ENCODE measurements at places on chromosomes 1 and 21.
A peak's percentile ranks its signal among the peaks of the same experiment; 100 is the strongest.

DNA sequence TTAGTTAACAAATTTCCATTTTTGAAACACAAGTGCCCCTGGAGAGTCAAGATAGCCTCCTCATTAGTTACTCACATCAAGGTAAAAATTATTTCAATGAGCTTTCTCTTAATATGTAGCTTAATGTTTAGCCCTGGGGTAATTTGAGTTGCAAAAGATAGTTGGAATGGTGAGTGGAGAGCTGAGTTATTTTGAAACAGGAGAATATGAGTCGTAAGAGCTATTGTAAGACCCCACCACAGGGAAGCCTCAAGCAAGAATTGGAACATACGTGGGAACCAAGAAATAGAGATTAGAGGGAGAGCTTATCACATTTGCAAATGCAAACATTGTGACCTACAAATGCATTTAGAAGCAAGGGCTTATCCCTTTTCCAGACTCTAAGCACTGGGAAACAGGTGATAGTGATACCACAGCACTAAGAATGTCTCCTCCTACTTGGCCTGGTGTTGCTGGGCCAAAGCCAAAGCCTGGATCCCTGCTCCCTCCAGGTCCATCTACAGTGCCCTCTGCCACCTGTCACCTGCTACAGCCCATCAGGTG lies 635.1 kb downstream of the PTPRC start:
- DNase-seq: peak; percentile 45

DNA sequence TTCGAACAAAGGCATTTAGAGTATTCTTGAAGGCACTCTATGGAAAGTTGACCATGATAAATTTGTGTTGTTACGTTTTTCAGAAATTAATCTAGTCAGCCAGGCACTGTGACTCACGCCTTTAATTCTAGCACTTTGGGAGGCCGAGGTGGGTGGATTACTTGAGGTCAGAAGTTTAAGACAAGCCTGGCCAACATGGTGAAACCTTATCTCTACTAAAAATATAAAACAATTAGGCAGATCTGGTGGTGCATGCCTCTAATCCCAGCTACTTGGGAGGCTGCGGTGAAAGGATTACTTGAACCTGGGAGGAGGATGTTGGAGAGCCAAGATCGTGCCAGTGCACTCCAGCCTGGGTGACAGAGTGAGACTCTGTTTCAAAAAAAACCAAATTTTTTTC lies 130.6 kb upstream of the BRINP3 start:
- no peak for DNase-seq

GRCh38 chr1:229368347-229368746 lies 25.5 kb upstream of the CCSAP start:
- DNase-seq: no peak

- no peak for DNase-seq
Observed at GRCh38 chr1:53691326-53691725, 47.6 kb downstream of the GLIS1 start.

DNA sequence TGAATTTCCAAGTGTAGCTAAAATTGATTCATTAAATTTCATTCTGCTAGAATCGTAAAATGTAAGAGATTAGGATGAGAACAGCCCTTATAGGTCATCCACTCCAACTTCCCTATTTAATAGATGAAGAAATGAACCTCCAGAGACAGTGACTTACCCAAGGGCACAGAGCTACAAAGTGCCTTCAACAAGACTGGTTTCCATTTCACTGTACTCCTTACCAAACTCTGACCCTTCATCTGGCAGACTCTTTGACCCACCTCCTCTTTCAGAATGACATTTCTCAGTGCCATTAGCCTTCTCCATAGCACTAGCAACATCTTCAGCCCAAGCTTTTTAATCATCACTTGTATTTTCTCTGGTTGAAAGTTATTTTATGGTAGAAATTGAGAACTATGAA lies 161.3 kb downstream of the NEK7 start:
- no peak for DNase-seq

GRCh38 chr1:151133018-151133806 lies 13.2 kb downstream of the SEMA6C start:
- DNase-seq: no peak

DNA sequence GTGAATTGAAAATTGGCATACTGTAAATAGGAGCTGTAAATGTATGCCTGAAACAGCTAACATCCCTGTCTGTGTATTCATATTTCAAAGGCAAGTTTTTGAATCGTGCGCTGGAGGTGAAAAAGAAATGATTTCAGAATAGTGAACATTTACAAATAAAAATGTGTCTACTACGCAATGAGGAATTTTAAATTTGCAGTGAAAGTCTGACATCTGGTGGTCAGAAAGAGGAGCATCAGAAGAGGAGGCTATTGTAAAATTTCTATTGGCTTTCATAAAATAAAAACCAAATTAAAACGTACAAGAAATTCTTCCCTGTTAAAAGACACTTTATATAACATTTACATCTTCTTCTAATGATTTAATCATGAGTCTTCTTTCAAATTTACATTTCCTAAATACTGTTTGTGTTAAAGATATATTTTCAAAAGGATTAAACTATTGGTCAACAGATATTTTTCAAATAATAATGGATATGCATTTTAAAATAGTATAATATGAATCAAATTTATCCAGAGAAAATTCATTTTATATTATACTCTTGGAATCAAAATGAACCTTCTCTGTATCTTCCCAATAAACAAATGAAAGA lies 113.7 kb upstream of the RRP15 start:
- DNase-seq: peak; percentile 49

GRCh38 chr1:240199758-240200645 lies 108.3 kb downstream of the FMN2 start:
- no peak for DNase-seq

GRCh38 chr1:8721679-8722324 lies 95.6 kb downstream of the RERE start:
- DNase-seq: no peak

DNA sequence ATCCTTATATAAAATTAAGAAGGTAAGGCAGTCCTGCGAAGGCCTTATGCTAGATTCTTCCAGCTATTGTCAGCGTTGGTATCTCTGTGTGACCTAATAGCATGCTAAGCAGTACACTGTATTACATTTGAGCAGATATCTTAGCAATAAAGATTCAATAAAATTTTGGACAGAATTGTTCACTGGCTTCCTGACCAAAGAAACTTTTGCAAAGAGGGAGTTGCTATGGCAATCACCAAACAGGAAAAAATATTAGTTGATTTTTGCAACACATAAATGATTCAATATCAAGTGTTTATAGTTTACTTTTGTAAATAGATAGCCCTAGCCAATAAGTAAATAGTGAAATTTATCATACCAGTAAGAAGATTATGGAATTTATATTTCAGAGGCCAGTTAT lies 31.0 kb upstream of the PLEKHO1 start:
- DNase-seq: no peak

GRCh38 chr1:226638608-226639007 lies 90.0 kb downstream of the STUM start:
- no peak for DNase-seq

GRCh38 chr21:45064618-45065399 lies 9.6 kb upstream of the ADARB1 start:
- no peak for DNase-seq

- no peak for DNase-seq
Observed at GRCh38 chr1:38360807-38361206, 314.2 kb upstream of the POU3F1 start.

DNA sequence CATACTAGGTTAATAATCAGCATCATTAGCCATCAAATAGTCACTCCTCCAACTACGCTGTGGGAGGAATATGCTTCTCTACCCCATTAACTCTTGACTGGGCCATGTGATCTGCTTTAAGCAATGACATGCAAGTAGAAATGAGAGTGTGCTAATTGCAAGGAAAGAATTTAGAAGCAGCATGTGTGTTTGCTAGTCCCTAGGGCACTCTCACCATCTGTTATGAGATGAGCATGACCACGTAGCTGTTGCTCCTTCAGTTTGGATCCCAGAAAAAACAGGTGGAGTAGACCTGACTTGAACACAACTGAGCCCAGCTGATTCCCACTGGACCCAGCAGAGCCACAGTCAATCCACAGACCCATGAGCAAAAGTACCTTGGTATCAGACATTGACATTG lies 19.7 kb upstream of the RGS7 start:
- DNase-seq: no peak

DNA sequence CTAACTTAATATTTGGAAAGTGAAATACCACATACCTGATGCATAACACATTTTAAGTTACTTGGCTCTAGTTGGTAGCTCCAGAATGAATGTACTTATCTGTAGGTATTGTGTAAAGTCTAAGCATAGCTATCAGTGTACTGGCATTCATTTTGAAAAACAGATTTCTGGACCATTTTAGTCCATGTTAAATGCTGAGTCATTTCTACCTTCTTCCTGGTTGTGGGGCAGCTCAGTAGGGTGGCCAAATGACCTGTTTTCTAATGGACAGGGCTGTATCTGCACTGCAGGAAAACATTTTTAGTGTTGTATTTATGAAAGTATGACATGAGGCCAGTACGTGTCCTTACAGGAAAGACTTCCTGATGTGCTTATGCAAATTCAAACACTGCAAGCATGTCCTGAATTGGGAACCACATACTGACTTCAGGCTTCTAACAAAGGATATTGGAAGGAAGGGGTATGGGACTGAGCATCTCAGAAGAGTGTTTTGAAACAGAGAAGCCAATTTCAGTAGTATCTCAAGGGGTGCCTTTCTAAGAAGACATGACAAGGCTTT lies 300.3 kb upstream of the B3GALT2 start:
- peak; percentile 30 for DNase-seq

DNA sequence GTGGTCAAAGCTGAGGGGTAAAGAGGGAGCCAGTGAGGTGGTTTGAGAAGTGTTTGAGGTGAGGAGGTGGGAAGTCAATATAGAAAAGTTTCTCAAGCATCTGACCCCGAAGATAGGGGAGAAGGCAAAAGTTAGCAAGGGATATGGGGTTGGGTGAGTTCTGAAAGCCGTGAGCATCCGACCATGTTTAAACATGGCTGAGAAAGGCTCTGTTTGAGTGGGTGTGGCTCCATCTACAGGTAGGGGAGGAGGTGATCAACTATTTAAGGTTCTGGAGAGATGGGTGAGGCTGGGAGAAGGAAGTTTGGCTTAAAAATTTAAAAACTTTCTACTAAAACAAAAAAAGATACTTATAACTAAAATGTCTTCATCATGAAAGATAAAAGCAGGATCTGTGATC lies 273.8 kb downstream of the KCNJ6 start:
- peak; percentile 36 for DNase-seq

DNA sequence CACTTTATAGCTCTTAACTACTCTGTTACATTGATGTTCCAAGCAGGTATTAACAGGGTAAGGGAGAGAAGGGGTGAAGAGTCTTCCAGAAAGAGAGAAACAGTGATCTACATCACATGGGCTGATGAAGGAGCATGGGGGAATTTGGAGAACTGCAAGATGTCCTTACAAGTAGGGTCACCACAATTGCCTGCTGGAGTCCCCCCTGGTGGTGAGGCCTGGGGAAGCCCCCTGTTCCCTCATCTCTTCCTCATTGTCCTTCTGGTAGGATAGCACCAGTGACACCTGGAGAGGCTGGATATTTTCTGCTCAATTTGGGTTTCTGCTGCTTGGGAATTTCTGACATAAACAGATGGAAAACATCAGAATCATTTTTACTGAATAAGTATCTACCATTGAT lies 126.6 kb downstream of the RUNX1 start:
- no peak for DNase-seq

DNA sequence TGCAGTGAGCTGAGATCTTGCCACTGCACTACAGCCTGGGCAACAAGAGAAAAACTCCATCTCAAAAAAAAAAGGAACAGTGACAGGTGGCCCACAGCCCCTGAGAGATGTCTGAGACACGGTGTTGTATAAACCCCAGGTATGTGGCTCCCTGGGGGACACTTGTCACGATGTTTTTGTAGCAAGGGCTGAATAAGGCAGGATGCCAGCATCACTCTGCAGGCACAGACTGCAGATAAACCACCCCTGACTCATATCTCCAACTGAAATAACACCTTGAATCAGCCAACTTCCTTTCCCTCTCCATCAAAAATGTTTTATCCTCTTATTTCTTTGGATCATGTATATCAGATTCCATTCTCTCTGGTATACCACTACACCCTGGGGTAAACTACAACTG lies 52.5 kb downstream of the NMNAT2 start:
- DNase-seq: peak; percentile 47

DNA sequence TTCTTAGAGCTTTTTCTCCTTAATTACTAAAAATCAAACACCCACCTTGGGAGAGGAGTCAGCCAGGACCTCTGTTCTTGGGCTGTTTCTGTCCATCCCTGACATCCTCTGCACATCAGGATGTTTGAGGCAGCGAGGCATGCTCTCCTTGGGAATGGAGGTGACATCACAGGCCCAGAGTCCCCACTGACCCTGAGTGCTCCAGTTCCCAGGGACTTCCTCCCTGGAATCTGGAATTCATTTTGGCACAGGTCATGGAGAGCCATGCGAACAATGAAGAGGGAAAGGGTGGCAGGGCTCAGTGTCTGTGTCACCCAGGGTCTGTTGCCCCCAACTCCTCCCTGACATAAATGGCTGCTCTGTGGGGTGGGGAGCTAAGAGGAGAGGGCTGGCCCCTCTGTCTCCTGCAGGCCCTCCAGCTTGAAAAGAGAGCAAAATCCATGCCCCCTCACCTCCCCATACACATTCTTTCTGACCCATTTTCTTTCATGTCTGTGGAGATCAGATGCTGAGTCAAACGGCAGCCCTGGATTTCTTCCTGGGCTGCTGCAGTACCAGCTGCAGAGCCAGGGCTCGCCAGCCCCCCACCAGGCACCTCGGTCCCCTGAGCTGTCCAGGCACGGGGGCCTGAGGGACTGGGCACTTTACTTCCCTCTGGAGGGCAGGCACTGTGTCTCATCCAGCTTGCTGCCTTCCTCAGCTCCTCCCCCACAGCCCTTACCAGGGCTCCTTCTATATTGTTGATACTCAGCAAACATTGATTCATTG lies 102.0 kb downstream of the NMNAT2 start:
- no peak for DNase-seq

GRCh38 chr1:231938711-231939110 lies 312.1 kb downstream of the DISC1 start:
- DNase-seq: no peak

DNA sequence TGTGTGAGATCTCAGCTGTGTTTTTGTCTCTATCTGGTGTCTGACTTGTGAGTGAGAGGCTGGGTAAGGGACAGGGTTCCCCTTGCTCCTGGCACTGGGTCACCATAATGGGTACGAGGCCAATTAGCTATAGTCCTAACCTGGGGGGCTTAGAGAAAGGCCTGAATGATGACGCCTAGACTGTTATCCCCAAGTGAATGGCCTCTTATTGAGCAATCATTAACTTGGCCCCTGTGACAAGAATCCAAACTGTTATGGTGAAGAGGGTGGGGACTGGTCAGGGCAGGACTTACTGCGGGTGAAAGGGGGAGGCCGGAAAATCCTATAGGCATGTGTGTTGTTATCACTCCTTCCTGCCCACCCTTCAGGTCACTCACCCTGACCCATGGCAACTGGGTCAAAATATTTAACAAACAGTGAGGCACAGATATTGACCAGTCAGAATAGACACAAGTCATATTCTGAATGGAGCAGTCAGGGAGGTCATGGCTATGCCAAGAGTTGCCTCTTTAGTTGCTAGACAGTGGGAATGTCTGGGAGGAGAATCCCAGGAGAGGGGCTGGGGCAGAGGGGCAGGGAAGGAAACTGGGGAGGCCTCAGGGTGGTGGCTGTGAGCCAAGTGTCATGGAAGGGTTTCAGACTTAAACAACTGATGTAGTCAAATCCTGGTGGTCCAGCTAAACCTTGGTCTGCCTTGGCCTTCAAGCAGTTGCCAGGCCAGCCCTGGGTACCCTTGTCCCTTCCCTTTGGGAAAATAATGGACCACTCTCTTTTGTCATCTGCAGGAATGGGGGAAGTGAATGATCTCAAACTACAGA lies 3.2 kb downstream of the NR0B2 start:
- DNase-seq: no peak

Measured in A172 (cell line).